Stimulated activated CD8-positive, alpha-beta memory T cell treated with anti-CD3 and anti-CD28 coated beads, Interleukin-4, amount 100 ng/mL, for 1 hour (primary cell): ENCODE measurements at places on chromosomes 1 and 21.

- no peak for DNase-seq
Observed at GRCh38 chr1:109296782-109297181, 10.0 kb downstream of the MYBPHL start.

GRCh38 chr1:227742738-227743715, 7.8 kb downstream of the SNAP47 start:
- DNase-seq, result no peak

GRCh38 chr1:64172458-64172983, 30.9 kb upstream of the UBE2U start:
- no peak for DNase-seq

DNA sequence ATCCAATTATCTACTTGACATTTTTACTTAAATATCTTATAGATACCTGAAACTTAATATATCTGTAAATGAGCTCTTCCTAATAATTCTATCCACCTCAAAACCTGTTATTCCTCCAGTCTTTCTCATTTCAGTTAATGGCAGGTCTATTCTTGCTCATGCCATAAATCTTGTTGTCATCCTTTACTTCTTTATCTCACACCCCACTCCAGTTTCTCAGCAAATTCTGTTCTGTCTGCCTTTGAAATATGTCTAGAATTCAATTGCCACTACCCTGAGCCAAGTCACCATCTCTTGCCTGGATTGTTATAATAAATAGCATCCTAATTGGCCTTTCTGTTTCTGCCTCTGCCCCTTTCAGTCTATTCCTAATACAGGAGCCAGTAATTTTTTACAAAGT, 105.8 kb downstream of the MAN1A2 start:
- no peak for DNase-seq
